ENCODE measurements at places on chromosomes 3 and 15.

DNA sequence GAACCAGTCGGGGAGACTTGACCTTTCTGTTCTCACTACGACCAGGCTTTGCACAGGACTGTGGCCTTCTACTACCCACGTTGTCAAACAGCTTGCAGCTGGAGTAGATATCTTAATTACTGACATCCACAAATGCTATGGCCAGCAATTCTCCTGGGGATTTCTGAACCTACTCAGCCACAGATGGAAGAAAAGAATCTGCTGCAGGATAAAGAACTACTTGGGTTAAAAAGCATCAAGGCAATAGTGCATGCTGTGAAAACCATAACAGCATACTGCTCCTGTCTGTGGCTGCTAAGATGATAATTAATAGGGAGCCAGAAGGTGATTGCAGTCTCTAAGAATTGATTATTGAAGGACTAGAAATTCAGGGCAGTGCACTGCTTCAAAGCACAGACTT, 859.2 kb upstream of the SEMA6D start:
- DNase-seq: no peak

DNA sequence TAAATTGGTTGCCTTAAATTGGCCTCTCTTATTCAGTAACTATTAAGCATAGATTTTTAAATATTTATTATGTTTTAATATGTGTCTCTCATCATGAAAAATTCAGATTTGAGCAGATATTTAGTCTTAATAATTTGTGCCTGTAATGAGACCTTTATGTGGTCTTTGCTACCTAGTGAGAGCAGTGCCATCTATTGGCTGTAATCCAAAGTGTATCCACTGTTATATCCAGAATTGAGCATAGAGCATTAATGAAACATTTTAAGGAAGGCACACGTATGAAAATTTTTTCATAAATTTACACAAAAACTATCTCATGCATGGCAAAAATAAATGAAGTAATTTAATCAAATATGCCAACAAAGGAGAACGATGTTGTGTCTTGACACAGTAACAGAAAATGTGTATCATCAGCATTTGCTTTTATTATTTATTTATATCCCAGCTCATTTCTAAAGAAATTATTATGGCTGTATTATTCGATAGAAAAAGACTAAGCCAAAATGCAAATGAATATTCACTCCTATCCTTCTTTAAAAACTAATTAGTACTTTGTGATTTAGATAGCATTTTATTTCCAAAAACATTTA, 203.5 kb downstream of the RSRC1 start:
- no peak for DNase-seq

GRCh38 chr15:47378527-47378926, 338.8 kb upstream of the SEMA6D start:
- DNase-seq: no peak

DNA sequence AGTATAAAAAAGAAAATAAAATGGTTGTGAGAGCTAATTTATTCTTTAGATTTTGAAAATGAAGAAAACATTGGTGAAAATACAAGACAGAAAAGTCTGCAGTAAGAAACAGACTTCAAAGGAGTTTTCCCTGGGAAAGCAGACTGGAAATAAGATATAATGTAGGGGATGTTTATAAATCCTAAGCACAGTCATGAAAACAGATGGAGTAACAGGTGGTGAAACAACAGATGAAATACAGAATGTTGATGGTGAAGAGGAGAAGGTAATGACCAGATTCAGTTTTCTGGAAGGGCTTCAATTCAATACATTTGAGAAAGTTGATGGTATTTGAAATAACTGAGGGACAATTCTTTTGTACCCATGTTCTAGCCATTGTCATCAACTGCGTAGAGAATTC, 353.9 kb downstream of the CHL1 start:
- DNase-seq: no peak

DNA sequence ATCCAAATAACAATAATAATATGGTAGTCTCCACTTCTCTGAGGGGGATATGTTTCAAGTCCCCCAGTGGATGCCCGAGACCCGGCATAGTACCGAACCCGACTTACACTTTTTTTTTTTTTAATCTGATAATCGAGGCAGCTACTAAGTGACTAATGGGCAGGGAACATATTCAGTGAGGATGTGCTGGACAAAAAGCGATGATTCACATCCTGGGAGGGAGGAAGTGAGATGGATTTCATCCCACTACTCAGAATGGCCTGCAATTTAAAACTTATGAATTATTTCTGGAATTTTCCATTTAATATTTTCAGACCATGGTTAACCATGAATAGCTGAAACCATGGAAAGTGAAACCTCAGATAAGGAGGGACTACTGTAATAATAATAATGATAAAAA, 49.5 kb upstream of the SELENOK start:
- no peak for DNase-seq

DNA sequence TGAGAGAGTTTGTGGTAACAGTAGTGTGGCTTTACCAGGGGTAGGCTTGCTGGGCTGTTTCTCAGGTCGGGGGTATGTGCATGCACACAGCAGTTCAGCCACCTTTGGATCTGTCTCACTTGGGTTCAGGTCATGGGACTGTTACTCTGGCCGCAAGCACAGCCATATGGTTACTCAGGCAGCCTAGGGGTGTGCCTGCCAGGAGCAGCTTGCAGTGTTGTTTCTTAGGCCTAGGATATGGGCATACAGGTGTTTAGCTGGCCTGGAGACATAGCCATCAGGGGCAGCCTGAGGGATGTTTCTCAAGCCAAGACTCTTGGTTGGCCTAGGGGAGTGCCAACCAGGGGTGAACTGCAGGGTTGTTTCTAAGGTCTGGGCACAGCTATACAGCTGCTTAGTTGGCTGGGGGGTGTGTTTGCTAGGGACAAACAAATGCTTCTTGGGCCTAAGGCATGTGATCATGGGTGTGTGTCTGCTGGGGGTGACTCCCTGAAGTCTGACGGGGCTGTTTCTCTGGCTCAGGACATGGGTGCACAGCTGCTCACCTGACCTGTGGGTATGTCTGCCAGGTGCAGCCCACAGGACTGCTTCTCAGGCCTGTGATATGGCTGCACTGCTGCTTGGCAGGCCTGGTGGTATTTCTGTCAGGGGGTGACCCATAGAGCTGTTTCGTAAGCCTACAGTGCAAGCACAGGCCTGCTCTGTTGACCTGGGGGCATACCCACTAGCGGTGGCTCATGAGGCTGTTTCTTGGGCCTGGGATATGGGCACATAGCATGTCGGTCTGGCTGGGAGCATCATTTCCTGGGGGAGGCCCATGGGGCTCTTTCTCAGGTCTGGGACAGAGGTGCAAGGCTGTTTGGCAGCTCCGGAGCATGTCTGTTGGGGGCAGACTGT, 168.0 kb upstream of the THRB start:
- no peak for DNase-seq

DNA sequence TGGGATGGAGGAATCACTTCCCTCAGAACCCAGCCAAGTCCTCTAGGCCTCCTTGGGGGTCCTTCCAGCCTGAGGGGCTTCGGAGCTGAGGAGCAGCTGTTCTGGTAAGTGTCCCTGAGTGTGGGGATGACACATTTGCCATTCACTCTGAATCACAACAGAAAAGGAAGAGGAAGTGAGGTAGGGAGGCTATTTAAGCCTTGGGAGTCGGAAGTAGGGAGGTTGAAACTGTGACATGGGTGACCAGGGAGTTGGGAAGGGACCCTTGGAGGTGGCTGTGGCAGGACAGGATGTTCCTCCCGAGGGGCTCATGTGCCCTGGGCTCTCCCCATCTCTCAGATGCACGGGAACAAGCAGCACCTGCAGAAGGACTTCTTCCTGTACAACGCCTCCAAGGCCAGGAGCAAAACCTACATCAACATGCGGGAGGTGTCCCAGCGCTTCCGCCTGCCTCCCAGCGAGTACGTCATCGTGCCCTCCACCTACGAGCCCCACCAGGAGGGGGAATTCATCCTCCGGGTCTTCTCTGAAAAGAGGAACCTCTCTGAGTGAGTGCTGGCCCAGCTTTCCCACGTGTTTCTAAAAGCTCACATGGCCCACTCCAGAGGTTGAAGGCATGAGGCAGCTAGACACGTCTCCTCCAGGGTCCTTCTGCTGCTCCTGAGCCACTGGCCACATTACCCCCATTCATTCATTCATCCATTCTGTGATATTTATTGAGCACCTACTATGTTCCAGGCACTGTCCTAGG, 43.3 kb downstream of the CAPN3 start:
- no peak for DNase-seq

Data from activated CD8-positive, alpha-beta memory T cell treated with anti-CD3 and anti-CD28 coated beads, Interleukin-2, amount 50 U/mL, for 48 hours (primary cell).